Stimulated activated CD4-positive, alpha-beta T cell treated with anti-CD3 and anti-CD28 coated beads, Interleukin-1b, Interleukin-23, amount 100 ng/mL, for 4 hours (primary cell): ENCODE measurements at places on chromosomes 6 and 20.

GRCh38 chr20:44526129-44526528 is 4.3 kb upstream of the SERINC3 start:
- DNase-seq, result no peak

DNA sequence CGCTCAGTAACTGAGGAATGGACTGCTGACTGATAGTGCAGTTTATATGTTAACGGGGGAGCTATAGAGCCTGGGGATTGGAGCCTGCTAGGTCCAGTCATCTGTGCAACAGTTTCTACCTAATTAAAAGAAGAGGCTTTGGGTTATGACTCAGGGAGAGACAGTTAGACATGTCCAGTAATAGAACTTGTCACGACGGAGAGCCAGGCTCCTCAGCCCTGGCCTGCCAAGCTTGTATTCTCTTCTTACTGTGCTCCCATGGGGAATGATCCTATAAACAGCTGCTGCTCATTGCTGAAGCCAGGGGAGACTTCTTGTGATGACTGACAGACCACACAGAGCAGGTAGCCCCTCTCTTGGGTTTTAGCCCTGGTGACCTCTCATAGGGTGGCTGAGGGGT is 69.3 kb downstream of the SYNJ2 start:
- DNase-seq, result no peak

- no peak for DNase-seq
These were observed 657 bp downstream of the NT5DC1 start for GRCh38 chr6:116101302-116101718.

GRCh38 chr6:144035416-144035815 is 27.4 kb upstream of the PLAGL1 start:
- DNase-seq, result no peak

DNA sequence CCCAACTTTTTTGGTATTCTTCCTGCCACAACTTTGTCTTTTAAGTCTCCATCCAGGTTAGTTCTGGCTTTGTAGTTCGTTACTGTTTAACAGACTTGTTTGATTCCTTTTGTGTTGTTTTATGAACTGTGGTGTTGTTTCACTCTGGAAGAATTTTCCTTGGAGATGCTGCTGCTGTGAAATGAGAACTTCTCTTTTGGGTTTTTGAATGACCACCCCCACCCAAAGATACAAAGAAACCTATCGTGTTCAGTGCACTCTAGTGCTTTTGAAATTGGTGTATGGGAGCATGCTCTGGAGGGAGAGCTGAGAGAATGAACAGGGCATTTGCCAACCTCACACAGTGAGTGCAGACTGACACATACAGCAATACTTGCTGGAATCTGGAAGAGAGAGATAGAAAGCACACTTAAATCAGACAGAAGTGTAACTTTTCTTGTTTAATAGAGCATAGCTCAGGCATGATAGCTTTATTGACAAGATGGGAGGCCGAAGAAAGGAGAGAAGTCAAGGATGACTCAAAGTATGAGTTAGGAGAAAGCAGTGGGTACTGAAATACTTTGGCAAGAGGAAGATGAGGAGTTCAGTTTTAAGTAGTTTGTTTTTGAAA is 293.1 kb downstream of the SOX4 start:
- no peak for DNase-seq

GRCh38 chr6:3940703-3941102 is 91.5 kb downstream of the FAM50B start:
- no peak for DNase-seq

GRCh38 chr6:129638686-129639085 is 71.3 kb downstream of the ARHGAP18 start:
- no peak for DNase-seq

GRCh38 chr6:31834367-31835250 is 7.1 kb downstream of the HSPA1B start:
- peak; percentile 80 for DNase-seq

DNA sequence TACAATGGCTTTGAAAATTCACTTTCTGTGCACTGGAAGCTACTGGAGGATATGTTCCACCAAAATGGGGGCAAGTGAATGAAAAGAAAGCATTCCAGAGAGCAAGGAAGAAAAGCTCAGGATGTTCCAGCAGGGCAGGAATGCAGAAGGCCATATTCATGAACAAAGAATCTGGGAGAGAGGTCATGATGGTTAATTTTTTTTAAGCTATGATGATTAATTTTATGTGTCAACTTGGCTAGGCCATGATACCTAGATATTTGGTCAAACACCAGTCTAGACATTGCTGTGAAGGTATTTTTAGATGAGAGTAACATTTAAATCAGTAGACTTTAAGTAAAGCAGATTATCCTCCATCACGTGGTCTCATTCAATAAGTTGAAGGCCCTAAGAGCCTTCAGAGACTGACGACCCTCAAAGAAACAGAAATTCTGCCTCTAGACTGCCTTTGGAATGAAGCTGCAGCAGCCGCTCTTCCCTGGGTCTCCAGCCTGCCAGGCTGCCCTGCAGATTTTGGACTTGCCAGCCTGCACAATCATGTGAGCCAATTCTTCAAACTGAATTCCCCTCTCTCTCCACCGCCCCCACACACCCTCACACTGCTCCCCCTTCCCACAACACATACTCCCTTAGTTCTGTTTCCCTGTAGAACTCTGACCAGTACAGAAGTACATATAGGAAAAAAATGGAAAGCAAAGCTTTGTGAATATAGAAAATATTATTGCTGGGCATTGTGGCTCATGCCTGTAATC is 20.1 kb upstream of the GCM1 start:
- no peak for DNase-seq

DNA sequence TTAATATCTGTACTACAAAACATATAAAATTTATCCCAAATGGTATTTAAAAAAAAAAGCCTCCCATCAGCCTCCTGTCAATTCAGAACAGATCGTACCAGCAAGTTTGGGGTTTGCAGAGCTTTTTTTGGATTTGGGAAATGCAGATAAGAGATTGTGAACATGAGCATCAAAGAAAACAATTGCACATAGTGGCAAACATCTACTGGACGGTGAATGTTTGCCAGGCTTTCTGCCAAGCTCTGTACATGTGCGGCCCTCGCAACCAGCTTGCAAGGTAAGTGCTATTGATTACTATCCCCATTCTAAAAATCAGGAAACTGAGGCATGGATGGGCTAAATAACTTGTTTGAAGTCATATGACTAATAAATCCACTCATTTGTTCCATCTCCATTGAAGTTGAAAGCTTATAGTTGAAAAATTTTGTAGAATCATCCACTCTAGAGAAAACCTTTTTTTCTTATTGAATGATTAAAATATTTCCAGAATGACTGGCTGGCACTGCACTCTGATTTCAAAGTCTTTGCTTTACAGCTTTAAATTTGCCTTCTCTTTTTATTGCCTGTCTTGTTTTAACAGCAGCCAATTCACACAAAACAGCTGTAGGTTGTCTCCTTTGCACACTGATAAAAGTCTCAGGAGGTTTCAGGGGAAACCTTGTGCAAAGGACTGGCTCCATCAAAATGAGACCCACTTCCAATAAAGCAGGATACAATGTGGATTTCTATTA is 37.4 kb upstream of the SIRT5 start:
- no peak for DNase-seq

DNA sequence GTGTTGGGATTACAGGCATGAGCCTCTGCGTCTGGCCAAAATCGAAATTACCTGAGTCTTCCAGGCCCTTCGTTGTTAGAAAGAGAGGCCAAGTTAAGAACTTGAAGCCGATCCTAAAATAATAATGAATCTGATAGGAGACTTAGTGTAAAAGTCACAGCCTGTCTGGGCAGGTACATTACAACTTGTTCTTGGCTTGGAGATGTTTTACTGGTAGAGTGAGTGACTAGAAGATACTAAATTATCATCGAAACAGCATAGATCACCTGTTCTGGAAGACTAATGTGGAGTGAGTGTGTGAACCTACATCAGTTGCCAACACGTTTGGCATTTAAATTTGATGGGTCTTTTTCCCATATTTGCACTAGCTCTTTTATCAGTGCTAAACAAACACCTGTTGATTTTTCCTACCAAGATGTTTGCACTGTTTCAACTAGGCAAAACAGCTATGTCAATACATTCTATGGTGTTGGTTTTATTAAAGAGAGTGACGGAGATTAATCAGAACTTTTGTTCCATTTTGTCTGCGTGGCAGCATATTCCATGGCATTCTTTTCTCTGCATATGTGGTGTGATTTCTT is 4.6 kb upstream of the TMEM217 start:
- DNase-seq, result no peak

- no peak for DNase-seq
These were observed 8.8 kb upstream of the MOG start for GRCh38 chr6:29647927-29648642.

- DNase-seq, result no peak
These were observed 90.1 kb downstream of the FOXO3 start for GRCh38 chr6:108650781-108651180.

GRCh38 chr6:52590152-52590891 is 13.5 kb upstream of the TRAM2 start:
- DNase-seq, result no peak

- DNase-seq, result no peak
These were observed 15.5 kb downstream of the ARMC12 start for GRCh38 chr6:35752330-35752729.

DNA sequence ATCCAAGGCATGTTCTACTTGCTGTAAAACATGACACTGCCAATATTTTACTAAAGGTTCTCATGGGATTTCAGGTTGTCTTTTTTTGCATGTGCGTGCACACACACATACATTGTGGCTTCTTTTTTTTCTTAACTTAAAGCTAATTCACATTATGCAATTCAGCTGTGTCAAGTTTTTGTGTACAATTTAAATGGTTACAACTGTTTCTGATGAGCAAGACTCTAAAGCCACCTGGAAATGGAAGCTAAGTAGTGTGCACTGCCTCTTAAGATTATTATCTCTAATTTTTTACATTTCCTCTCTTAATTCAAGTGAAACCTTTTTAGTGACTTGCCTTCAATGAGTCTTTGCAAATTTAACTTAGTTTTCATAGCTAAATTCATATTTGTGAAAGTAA is 75.3 kb downstream of the TULP4 start:
- DNase-seq, result no peak

DNA sequence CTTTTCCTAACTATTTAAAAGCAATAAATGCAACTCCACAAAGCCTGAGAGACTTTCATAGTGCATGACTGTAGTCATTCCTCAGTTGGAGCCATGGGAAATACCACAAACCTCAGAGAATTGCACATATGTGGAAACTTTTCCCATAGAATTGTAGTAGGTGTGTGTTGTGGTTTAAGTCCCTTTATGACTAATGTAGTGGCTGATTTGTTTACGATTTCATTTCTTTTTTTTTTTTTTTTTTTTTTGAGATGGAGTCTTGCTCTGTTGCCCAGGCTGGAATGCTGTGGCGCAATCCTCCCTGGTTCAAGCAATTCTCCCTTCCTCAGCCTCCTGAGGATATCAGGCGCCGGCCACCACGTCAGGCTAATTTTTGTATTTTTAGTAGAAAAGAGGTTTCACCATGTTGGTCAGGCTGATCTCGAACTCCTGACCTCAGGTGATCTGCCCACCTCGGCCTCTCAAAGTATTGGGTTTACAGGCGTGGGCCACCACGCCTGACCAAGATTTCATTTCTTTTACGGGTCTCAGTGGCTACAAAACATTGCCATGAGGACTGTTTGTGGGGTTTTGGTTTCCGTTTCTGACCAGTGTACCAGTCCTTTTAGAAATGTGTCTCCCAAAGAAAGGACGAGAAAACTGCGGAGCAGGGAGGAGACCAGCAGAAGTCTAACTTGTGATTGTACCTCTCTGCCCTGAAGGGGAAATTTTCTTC is 212.1 kb upstream of the MARCKS start:
- no peak for DNase-seq

- DNase-seq, result no peak
These were observed 70.5 kb upstream of the PRL start for GRCh38 chr6:22367346-22367745.

DNA sequence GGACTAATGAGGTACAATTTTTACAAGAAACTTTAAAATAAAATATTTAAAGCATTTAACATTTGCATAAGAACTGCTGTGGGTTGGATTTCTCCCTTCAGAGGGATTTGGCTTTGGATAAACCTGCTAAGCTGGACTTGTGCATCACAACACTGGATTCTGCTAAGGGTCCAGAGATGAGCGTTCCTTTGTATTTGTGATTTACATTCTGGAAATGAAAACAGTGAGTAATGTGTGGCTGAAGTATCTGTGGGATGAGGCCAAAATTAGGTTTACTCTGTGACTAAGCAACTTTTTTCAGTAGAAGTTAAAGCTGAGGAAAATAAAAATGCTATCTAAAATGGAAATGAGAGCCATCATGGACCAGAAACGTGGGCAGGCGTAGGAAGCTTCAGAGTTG is 494.3 kb downstream of the EPM2A start:
- no peak for DNase-seq

GRCh38 chr20:50014570-50015562 is 32.1 kb downstream of the SNAI1 start:
- DNase-seq, result no peak

DNA sequence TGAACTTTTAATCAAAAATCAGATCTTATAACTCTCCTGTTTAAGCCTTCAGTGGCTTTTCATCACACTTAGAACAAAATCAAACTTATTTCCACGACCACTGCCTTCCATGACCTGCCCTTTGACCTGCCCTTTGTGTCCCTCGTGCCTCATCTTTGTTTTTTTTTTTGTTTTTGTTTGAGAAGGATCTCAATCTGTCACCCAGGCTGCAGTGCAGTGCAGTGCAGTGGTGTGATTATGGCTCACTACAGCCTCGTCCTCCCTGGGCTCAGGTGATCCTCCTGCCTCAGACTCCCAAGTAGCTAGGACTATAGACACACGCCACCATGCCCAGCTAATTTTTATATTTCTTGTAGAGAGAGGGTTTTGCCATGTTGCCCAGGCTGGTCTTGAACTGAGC is 86.8 kb downstream of the CNBD2 start:
- DNase-seq, result no peak

DNA sequence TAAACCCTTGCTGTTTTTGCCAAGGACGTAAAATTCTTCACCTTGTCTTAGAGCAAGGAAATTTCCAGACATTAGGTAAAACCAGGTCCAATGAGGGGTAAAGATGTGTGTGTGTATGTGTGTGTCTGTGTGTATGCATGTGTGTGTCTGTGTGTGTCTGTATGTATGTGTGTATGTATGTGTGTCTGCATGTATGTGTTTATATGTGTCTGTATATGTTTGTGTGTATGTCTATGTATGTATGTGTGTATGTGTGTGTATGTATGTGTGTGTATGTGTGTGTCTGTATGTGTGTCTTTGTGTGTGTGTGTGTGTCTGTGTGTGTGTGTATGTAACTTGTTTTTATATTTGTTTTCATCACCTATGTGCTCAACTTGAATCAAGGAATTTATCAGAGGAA is 373.7 kb downstream of the TAF4 start:
- DNase-seq, result no peak

- no peak for DNase-seq
These were observed 39.2 kb upstream of the PIM1 start for GRCh38 chr6:37130704-37131103.

DNA sequence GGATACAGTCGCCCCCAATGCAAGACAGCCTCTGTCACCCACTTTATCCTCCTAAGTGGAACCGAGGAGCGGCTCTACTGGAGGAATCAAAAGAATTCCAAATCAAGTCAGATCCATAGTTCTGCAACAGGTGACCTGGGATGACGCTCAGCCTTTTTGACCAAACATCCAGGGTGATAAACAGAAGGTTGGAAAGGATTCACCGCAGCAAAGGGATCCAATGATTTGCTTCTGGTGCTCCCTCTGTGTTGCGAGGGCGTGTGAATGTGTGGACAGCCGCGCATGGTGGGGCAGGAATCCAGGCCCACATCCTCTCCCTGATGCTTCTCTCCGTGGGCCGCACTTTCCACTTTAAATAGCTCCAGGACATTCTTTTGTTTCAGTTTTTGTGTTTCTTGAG is 116.8 kb upstream of the CDH4 start:
- DNase-seq, result no peak
